ENCODE measurements at places on chromosomes 11 and 22.

DNA sequence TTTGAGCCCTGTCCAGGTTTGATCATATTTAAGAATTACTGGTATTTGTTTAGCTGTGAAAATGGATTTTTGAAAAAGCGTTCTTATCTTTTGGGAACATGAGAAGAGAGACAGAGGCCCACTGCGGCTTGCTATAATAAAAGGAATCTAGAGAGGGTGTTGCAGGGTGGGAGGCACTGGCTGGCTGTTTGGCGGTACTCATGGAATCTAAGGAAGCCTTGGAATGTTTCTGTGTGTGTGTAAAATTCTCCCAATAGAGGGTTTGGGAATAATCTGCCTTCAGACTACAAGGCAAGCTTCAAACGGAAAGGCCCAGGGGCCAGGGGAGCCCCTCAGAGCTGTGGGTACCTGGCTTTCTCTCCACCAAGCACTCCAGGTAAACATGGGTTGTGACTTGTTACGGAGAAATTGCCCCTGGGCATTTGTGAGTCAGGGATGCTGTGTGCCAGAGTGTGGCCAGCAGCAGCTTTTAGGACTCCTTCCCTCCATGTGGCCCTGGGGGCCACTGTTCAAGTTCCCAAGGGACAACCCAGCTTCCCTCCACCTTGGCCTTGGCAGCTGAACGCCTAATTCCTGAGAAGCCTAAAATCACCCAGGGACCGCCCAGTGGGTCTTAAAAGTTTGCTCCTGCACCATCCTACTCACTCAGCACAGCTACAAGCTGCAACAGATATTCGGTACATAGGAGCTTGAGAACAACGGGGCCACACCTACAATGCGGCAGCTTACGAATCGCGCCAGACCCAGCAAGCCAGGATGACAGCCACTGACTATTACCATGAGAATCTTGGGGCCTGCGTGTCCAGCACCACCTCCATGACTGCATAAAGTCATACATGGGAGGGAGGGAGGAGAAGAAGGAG is 14.1 kb upstream of the SYT8 start:
- no peak for DNase-seq

DNA sequence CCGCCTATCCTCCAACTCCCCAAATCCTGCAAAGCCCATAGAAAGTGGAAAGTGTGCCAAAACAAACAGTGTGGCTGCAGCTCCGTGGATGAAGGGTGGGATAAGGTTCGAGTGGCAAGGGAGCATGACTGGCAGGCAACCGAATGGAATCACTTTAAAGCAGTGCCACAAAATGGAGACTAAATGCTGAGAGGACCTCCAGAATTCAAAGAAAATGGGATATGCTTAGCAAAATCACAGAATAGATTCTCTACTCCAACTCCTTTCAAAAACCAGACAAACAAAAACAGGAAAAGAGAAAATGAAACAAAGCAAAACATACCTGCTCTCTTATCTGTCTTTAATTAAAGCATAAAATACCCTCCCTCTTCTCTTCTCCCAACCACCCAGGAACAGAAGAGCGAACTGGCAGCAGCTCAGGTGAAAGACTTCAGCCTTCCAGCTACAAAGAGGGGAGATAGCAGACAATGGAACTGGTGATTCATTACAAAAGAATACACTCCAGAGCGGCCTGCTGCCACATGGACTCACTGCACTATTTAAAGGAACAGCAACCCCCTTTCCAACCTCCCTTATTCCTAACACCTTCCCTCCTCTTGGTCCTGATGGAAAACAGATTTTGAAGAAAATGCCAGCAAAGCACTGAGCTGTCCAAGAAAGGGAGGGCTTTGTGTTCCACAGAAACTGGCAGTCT is 118.5 kb downstream of the APOL5 start:
- DNase-seq, result peak; percentile 29

DNA sequence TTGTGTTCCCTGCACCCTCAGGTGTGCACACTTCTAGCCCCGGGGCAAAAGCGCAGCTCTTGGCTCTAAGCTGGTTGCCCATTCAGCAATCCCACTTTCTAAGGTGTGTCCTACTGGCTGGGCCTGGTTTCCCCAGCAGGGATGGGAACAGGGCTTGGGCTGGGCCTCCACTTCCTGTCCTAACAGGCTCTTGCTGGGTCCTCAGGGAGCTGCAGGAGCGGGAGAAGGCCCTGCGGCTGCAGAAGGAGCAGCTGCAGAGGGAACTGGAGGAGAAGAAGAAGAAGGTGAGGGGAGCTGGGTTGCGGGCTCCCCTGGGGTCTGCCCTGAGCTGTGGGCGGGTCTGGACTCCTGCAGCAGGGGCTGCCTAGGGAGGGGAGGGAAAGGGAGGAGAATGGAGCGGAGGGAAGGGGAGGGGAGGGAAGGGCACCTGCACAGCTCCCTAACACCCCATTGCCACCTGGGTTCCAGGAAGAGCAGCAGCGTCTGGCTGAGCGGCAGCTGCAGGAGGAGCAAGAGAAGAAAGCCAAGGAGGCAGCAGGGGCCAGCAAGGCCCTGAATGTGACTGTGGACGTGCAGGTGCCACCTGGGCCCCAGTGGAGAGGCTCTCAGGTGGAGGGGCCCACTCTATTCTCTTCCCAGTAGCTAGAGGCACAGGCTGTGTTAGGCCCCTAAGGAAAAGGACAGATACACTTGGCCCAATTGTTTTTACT is 24.6 kb downstream of the INCENP start:
- no peak for DNase-seq

- DNase-seq, result no peak
Observed at GRCh38 chr11:134024420-134025081, 44.3 kb upstream of the JAM3 start.

DNA sequence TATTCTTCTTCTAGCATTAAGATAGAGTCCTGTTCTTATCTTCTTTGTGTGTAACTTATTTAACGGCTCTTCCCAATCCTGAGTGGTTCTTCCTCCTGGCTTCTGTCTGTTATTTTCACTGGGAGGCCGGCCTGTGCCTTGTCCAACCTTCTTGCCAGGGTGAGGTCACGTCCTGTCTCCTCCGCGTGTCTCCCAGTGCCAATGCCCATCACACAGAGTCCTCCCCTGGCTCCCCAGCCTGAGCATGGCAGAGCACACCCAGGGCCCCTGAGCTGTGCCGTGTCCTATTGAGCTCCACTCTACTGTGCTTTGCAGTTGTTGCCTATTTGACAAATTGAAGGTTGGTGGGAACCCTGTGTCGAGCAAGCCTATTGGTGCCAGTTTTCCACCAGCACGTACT is 487.3 kb downstream of the BRD1 start:
- DNase-seq, result peak; percentile 15

DNA sequence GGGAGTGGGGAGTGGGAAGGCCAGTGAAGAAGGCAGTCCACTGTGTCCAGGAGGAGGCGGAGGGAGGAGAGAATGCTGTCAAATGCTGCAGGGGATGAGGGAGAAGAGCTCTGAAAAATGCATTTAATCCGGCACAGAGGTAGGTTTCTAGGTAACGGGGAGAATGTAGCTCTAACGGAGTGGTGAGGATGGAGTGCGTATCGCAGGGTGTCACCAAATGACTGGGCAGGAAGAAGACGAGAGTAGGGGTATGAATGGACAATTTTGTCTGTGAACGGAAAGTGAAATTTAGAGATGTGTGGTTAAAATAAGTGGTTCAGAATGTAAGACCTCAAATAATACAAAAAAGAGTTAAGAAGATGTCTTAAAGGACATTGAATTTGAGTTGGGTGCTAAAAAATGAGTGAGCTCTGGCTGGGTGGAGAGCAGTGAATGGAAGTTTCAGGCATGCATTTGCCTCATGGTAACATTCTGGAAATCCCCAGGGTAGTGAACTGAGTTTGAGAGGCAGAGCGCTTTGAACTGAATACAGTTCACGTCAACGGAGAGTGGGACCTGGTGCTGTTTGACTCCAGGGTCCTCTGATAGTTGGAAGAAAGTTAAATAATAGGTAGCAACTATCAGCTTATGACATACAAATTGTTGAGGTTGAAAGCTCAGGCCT is 81.3 kb upstream of the CADM1 start:
- no peak for DNase-seq

DNA sequence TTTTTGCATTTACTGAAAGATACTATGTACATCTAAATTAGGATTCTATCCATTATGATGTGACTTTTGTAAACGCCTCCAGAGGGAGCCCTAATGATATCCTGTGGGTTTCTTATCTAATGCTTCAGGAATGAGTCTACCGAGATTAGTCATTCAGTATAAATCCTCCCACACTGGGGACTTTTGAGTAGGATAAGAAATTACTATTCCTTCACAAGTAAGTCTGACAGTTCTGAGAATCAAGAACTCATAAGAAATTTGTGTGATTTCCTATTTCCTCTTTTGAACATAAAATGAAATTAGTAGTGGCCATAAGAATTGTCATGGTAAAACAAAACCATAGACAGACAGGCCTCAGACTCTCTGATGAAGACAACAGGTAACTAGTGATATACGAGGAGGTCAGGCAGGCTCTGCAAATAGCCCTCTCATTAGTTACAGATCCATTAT is 10.0 kb upstream of the OR5M1 start:
- no peak for DNase-seq

- no peak for DNase-seq
Observed at GRCh38 chr22:46491946-46492345, 45.5 kb downstream of the CELSR1 start.

GRCh38 chr11:285021-285893 is 3.7 kb upstream of the PGGHG start:
- peak; percentile 32 for DNase-seq

- DNase-seq, result no peak
Observed at GRCh38 chr11:134270250-134270714, 5.9 kb upstream of the GLB1L3 start.

- no peak for DNase-seq
Observed at GRCh38 chr11:6240781-6241180, 1.9 kb downstream of the CNGA4 start.

DNA sequence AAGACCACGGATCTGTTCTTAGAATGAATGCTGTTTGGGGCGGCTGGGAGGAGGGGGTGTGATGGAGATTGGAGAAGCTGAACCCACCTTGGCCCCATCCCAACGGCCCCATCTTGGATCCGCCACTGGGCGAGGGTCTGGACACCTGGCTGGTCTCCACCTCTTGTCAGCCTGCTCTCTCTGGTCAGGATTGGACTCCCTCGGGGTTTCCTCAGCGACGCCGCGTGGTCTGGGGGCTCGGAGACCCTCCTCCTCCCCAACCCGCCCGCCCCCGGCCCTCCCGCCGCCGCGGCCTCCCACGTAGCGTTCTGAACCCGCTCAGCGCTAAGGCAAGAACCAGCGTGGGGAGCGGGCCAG is 4.3 kb upstream of the FLI1 start:
- DNase-seq, result no peak

- DNase-seq, result no peak
Observed at GRCh38 chr11:87127101-87127500, 89.4 kb downstream of the TMEM135 start.

- no peak for DNase-seq
Observed at GRCh38 chr11:33692541-33692940, 8.1 kb downstream of the C11orf91 start.

DNA sequence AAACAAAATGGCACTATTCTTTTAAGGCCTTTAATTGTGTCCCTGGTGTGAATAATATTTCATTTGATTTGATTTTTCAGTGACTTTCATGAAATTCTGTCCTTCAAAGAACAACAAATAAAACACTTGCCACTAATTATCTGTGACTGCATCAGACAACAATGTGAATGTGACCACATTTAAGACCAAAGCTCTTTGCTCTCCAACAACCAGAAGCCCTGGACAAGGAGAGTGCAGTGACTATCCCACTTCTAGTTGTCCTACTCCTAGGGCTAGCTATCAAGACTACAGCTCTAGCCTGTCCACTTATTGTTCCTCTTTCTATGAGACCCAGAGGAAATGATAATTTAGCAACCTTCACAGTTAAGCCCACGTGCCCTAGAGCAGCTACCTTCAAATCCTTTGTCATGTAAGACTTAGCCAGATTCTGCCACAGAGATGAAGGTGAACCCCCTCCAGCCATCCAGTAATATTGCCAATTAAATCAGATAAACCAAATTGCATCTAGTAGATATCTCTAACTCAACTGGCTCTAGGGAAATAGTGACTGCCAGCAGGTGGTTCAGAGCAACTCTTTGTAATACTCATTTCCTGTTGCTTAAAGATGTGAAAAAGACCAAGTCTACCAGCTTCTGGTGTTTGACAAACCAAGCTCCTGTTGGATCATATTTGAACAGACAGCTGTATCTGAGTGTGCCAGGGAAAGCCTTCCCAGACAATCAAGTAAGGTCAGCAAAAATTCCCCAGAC is 142.6 kb upstream of the BLID start:
- no peak for DNase-seq

GRCh38 chr11:8209208-8209807 is 40.5 kb upstream of the RIC3 start:
- no peak for DNase-seq

- no peak for DNase-seq
Observed at GRCh38 chr22:34814260-34815025, 251.5 kb upstream of the ISX start.

GRCh38 chr11:117080370-117080769 is 17.9 kb downstream of the SIK3 start:
- DNase-seq, result no peak

- no peak for DNase-seq
Observed at GRCh38 chr11:77125695-77126094, 2.4 kb upstream of the MYO7A start.

- no peak for DNase-seq
Observed at GRCh38 chr11:33842236-33842915, 49.5 kb downstream of the LMO2 start.

DNA sequence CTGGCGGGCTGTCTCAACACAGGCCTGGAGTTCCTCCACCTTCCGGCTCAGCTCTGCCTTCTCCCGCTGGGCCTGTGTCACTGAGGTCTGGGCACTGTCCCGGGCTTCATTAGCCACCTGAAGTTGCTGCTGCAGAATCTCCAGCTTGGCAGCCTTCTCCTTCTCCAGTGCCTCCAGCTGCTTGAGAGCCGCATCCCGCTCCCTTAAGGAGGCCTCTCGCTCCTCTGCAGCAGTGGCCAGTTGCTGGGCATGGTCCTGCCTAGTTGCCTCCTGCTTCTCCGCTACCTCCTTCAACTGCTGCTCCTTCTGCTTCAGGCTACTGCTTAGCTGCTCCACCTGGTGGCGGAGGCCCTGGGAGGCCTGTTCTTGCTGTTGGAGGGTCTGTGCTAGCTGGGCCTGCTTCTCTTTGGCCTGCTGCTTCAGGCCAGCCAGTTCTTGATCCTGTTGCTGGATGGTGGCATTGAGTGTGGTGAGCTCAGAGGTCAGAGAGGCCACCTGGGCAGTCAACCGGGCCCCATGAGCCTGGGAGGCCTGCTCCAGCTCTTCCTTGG is 16.9 kb downstream of the IL18BP start:
- no peak for DNase-seq

DNA sequence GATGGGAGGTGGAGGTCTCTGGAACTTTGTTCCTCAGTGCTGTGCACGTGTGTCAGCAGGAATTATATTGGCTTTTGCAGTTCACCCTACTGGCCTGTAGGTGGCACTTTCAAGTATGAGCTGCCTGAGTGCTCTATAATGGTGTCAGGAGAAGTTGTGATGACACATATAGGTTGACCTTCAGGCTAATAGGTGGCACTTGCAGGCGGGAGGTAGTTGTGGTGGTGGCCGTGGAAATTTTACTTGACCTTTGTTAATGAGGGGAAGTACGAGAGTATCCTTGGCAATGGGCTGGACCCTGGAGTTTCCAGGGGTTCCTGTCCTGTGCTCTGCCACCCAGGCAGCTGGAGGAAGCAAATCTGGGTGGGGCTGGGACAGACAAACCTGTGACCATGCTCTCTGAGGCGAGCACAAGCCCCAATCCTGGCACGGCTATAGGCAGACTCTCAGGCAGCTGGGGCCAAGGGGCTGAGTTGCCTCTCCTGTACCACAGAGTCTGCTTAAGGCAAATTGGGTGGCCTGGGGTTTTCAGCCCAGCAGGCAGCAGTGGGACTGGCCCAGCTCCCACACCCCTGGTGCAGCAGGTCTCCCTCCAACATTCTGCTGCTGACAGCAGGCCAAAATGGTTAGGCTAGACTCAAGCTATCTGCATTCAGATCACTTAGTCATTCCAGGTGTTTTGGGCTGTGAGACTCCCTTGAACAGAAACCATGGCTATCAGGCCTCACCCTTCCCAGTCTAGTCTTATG is 147.5 kb upstream of the CTSC start:
- DNase-seq, result no peak

Measured in psoas muscle (tissue), 8 donors.